ENCODE measurements at places on chromosomes 2 and 18. TPM values are rescaled to one million over a fixed set of nuclear protein-coding genes. Genes with fewer than 3 reads are reported as not detected.

MC2R gene
- total RNA-seq: not detected

ECEL1 gene
- total RNA-seq: 0.23 TPM

KANSL1L gene
- total RNA-seq: 0.66 TPM

TFCP2L1 gene
- total RNA-seq: 29.7 TPM

ZBTB7C gene
- total RNA-seq: 0.27 TPM

ALLC gene
- total RNA-seq: not detected

RTP5 gene
- total RNA-seq: not detected

POMC gene
- 0.06 TPM for total RNA-seq

ZEB2 gene
- total RNA-seq: 8.6 TPM
